ENCODE measurements at places on chromosomes 16 and 17. TPM values are rescaled to one million over a fixed set of nuclear protein-coding genes. Genes with fewer than 3 reads are reported as not detected.
A peak's percentile ranks its signal among the peaks of the same experiment; 100 is the strongest.

HLF gene
- total RNA-seq: 0.86 TPM

FAM234A gene
- 25.9 TPM for total RNA-seq

SLC16A6 gene
- total RNA-seq: 1.1 TPM

RNF112 gene
- total RNA-seq: 0.32 TPM

PRR35 gene
- total RNA-seq: not detected

GNG13 gene
- not detected for total RNA-seq

SDR42E1 gene
- 4.2 TPM for total RNA-seq

GPR139 gene
- not detected for total RNA-seq

- H3K27me3 ChIP-seq: peaks cover 19% of the 10 kb centered on the region
- peaks cover 15% of the 10 kb centered on the region for H3K4me1 ChIP-seq
- no peaks in the 10 kb centered on the region for H3K36me3 ChIP-seq
- H3K4me3 ChIP-seq: peak overlapping the region; percentile 71
Observed at GRCh38 chr17:81035521-81036196, 708 bp downstream of the BAIAP2 start.

GRCh38 chr16:67104845-67105244 is 4.9 kb upstream of the PHAF1 start:
- H3K36me3 ChIP-seq: peaks cover 1% of the 10 kb centered on the region
- H3K27me3 ChIP-seq: no peaks in the 10 kb centered on the region
- H3K27ac ChIP-seq: no peak overlapping the region
- no peak for DNase-seq

- H3K36me3 ChIP-seq: peaks cover 32% of the 10 kb centered on the region
- H3K27ac ChIP-seq: no peak overlapping the region
- H3K4me1 ChIP-seq: no peaks in the 10 kb centered on the region
- no peak overlapping the region for H3K4me3 ChIP-seq
Observed at GRCh38 chr17:57114085-57114673, 29.1 kb downstream of the AKAP1 start.

GRCh38 chr17:75036643-75037268 is 10.0 kb downstream of the ATP5PD start:
- peak overlapping the region; percentile 45 for H3K4me3 ChIP-seq
- H3K4me1 ChIP-seq: peaks cover 42% of the 10 kb centered on the region
- peak overlapping the region; percentile 79 for H3K27ac ChIP-seq
- H3K36me3 ChIP-seq: peaks cover 14% of the 10 kb centered on the region

DNA sequence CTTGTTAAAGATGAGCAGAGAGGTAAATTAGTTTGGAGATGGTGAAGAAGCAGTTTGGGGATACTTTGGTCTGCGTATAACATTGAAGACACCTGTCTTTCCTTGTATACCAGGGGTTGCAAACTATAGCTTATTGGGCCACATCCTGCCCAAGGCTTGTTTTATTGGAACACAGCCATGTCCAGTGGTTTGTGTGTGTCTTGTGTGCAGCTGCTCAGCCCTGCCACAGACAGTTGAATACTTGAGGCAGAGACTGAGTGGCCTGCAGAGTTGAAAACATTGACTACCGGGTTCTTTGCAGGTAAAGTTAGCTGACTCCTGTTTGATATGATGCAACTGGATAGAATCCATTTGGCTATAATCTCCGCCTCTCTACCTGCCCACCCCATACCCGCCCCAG is 224.4 kb downstream of the PRKCA start:
- no peaks in the 10 kb centered on the region for H3K27me3 ChIP-seq
- H3K4me3 ChIP-seq: no peak overlapping the region
- no peak overlapping the region for H3K27ac ChIP-seq
- DNase-seq: no peak
- peaks cover 34% of the 10 kb centered on the region for H3K36me3 ChIP-seq

GRCh38 chr17:66525338-66525737 is 222.9 kb downstream of the PRKCA start:
- peaks cover 36% of the 10 kb centered on the region for H3K36me3 ChIP-seq
- H3K4me3 ChIP-seq: no peak overlapping the region

GRCh38 chr17:40469805-40470675 is 26.8 kb downstream of the IGFBP4 start:
- no peaks in the 10 kb centered on the region for H3K4me1 ChIP-seq
- H3K36me3 ChIP-seq: no peaks in the 10 kb centered on the region
- H3K27me3 ChIP-seq: no peaks in the 10 kb centered on the region
- no peak for DNase-seq
- H3K4me3 ChIP-seq: no peak overlapping the region

DNA sequence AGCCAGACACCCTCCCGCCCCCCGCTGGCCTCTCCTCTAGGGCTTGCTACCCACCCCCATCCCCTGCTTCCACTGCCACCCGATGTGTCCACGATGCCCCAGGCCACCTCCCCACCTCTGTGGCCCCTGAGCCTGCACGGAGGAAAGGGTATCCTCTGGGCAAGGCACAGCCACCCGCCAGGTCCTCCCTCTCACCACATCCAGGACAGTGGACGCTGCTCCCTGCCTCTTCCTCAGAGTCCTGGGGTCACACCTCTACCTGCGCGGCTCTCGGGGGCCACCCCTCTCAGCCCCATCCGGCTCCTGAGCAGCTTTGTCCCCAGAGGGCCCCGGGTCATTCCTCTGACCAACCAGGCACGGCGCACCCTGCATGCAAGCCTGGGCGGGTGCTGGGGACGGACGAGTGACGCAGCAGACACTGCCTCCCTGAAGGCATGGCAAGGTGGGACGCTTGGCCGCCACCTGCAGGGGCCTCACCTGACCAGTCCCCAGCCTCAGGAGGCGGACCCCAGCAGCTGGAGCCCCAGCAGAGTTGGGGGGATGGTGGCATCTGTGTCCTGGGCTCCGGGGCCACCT is 24.8 kb downstream of the FLYWCH1 start:
- H3K27me3 ChIP-seq: no peaks in the 10 kb centered on the region
- no peak overlapping the region for H3K27ac ChIP-seq
- H3K4me3 ChIP-seq: no peak overlapping the region
- no peak for DNase-seq

- DNase-seq: peak; percentile 59
- H3K27me3 ChIP-seq: peaks cover 30% of the 10 kb centered on the region
- H3K36me3 ChIP-seq: no peaks in the 10 kb centered on the region
- peaks cover 18% of the 10 kb centered on the region for H3K4me1 ChIP-seq
Observed at GRCh38 chr17:2025622-2026309, 632 bp upstream of the RTN4RL1 start.

DNA sequence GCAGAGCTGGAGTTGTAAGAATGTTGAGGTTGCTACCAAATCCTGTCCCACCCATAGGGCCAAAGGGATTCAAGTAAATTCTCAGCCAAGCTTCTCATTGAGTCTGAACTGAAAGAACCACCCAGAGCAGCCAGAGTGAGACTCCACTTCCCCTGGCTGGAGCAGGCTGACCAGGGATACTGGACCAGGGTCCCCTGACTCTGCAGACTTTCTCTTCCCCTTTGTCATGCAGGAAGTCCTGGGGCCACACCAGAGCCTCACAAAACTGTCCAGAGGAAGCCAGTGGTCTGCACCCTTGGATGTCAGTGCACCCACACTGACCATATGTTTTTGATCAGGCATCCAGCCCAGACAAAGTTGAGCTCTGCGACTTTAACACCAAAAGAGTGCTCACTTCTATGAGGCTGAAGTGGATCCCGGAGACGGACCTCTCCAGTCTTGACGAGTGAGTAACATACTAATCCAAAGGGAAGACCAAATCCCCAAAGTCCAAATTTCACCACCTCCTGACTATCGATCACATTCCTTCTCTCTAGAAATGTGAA is 4.1 kb downstream of the NXN start:
- H3K36me3 ChIP-seq: no peaks in the 10 kb centered on the region
- H3K4me3 ChIP-seq: no peak overlapping the region
- peaks cover 38% of the 10 kb centered on the region for H3K27me3 ChIP-seq
- H3K4me1 ChIP-seq: peaks cover 11% of the 10 kb centered on the region
- no peak for DNase-seq

GRCh38 chr16:84628226-84628731 is 10.4 kb upstream of the COTL1 start:
- H3K4me3 ChIP-seq: no peak overlapping the region
- peaks cover 29% of the 10 kb centered on the region for H3K4me1 ChIP-seq
- H3K27ac ChIP-seq: no peak overlapping the region
- no peaks in the 10 kb centered on the region for H3K27me3 ChIP-seq
- DNase-seq: no peak
- H3K36me3 ChIP-seq: no peaks in the 10 kb centered on the region

DNA sequence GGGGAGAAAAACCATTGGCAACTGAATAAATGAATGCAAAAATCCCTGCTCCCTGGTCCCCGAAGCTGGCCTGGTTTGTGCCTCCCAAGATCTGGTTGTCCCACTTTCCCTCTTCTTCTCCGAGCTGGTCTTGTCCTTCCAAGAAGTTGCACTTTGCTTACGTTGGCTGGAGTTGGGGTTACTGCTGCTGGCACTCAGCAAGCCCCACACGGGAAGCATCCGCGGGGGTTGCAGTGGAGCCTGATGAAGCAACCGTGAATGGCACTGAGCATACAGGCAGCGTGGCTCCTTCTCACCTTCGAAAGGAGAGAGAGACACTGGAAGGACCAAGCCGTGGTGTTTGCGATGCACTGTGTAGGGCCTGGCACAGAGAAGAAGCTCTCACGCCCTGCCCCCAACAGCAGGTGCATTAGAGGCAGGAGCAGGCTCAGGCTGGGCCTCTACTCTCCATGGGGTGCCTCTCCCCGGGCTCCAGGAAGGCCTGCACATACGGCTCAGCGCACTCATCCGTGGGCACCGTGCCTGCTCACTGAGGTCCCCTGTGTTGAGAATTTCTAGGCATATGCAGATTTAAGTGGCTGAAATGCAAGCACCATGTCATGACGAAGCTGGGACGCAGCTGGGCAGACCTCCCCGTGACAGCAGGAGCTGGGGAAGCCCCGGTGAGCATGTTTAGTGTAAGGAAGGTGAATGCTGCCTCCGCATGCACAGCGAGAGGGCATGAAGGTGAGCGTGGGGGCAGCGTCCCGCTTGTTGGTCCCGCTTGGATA is 12.1 kb downstream of the CA5A start:
- no peak overlapping the region for H3K4me3 ChIP-seq
- H3K27me3 ChIP-seq: no peaks in the 10 kb centered on the region
- no peak overlapping the region for H3K27ac ChIP-seq
- H3K4me1 ChIP-seq: peaks cover 9% of the 10 kb centered on the region
- DNase-seq: no peak

DNA sequence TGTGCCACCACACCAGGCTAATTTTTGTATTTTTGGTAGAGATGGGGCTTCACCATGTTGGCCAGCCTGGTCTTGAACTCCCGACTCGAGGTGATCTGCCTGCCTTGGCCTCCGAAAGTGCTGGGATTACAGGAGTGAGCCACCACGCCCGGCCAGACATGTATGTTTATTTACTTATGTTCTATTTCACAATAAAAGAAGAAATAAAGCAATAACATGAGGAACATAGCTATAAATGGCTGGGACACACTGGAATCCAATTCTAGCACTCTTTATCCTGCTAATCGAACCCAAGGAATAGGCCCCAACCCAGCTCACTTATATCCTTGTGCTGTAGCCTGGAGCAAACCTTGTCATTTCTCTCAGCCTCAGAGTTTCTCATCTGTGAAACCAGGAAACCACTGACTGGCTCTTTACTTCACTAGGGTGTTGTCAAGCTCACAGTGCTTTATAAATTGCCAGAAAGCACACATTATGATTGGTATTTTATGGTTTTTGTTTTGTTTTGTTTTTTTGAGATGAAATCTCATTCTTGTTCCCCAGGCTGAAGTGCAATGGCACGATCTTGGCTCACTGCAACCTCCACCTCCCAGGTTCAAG is 4.3 kb upstream of the ODAD4 start:
- H3K27ac ChIP-seq: no peak overlapping the region
- no peaks in the 10 kb centered on the region for H3K36me3 ChIP-seq
- DNase-seq: no peak
- no peak overlapping the region for H3K4me3 ChIP-seq
- H3K27me3 ChIP-seq: no peaks in the 10 kb centered on the region

- H3K27me3 ChIP-seq: peaks cover 9% of the 10 kb centered on the region
- no peak overlapping the region for H3K27ac ChIP-seq
- no peak overlapping the region for H3K4me3 ChIP-seq
- peaks cover 3% of the 10 kb centered on the region for H3K36me3 ChIP-seq
- peak; percentile 53 for DNase-seq
Observed at GRCh38 chr17:29619251-29619650, 3.5 kb downstream of the CORO6 start.

DNA sequence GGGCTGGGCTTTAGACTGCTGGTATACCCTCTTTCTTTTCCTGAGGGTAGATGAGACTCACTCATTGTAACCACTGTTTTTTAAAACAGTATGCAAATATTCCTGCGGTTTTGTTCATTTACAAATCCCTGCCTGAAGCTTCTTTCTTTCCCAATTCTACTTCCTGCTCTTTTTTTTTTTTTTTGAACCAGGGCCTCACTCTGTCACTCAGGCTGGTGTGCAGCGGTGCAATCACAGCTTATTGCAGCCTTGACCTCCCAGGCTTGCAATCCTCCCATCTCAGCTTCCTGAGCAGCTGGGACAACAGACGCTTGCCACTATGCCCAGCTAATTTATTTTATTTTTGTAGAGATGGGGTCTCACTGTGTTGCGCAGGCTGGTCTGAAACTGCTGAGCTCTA is 8.0 kb upstream of the SULT1A1 start:
- H3K36me3 ChIP-seq: peaks cover 8% of the 10 kb centered on the region
- H3K4me1 ChIP-seq: peaks cover 13% of the 10 kb centered on the region

- H3K36me3 ChIP-seq: peaks cover 28% of the 10 kb centered on the region
- DNase-seq: no peak
- no peaks in the 10 kb centered on the region for H3K27me3 ChIP-seq
- H3K4me3 ChIP-seq: no peak overlapping the region
Observed at GRCh38 chr17:35641032-35641431, 53.9 kb downstream of the AP2B1 start.

GRCh38 chr16:85134076-85134788 is 22.0 kb upstream of the CIBAR2 start:
- peaks cover 30% of the 10 kb centered on the region for H3K27me3 ChIP-seq
- H3K27ac ChIP-seq: no peak overlapping the region
- no peak overlapping the region for H3K4me3 ChIP-seq
- H3K4me1 ChIP-seq: peaks cover 2% of the 10 kb centered on the region

DNA sequence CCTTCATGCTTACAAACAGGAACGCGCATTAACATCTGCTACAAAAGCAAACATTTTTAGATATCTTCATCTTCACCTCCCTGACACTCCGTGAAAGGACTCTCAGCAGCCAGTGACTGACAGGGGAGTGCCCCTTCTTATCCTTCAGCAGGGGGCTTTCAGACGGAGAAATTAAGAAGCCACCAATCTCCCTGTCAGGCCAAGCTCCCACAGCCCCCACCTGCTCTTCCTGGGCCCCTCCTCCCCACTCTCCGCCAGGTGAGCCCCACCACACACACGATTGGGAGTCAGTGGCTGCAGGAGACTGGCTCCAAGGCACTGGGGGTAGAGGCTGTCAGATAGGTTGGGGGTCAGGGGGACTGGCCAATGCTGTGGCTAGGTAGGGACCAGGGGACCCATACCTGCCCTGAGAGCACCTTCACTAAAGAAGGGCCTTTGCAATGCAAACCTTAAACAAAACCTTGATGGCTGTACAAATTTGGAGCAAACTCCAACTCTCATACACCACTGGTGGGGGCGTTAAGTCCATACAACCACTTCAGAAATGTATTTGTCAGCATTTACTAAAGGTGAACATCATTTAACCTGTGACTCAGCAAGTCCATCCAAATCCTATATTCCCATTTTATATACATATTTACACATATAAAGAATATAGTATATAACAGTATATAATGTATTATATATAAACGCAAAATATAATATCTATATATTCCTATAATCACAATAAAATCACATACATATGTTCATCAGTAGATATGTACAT is 232.2 kb downstream of the ZNF423 start:
- H3K36me3 ChIP-seq: no peaks in the 10 kb centered on the region
- H3K27me3 ChIP-seq: no peaks in the 10 kb centered on the region
- no peak overlapping the region for H3K27ac ChIP-seq
- no peaks in the 10 kb centered on the region for H3K4me1 ChIP-seq
- no peak overlapping the region for H3K4me3 ChIP-seq

GRCh38 chr16:78720416-78720815 is 621.0 kb downstream of the WWOX start:
- H3K4me3 ChIP-seq: no peak overlapping the region
- no peaks in the 10 kb centered on the region for H3K27me3 ChIP-seq
- H3K27ac ChIP-seq: no peak overlapping the region
- no peaks in the 10 kb centered on the region for H3K4me1 ChIP-seq
- H3K36me3 ChIP-seq: no peaks in the 10 kb centered on the region
